ENCODE measurements at places on chromosomes 6 and 20.

DNA sequence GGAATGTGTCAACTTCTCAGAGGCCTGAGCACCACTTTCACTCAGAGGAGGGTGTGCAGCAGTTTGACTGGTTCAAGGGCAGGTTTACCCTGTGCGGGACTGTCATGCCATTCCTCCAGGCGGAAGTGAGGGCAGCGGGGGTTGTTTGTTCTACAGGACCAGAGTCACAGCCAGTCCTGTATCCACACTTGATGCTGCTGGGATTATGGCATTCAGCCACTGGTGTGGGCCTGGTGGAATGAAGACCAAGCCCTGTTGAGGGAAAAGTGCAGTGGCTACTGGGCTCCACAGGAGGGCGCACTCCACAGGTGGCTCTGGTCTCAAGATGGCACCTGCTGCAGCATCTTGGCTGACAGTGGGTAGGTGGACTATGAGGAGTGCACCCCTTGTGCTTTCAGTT lies 14.8 kb downstream of the SEMG2 start:
- no peak for DNase-seq

- no peak for DNase-seq
These were observed 32.9 kb upstream of the ZNF217 start for GRCh38 chr20:53626584-53626983.

DNA sequence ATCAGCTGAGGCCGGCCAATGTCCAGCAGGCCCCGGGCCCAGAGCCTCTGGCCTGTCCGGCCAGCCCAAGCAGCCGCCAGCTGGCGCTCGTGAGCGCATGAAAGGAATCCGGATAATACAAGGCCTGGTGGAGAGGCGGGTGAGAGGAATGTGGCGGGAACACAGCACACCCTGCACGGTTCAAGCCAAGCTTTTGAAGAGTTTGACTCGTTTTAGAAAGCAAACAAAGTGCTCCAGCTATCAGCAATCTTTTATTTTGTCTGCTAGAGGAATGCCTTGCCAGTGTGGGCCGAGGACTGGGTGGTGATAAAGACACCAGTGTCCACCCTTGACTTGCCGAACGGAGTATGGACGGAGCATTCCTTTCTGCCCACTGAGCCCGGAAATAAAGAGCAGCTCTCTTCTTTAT lies 9.3 kb upstream of the NEDD9 start:
- no peak for DNase-seq

- no peak for DNase-seq
These were observed 61.8 kb downstream of the BANF2 start for GRCh38 chr20:17761604-17762003.

Measured in A549 (cell line).